Activated naive CD8-positive, alpha-beta T cell treated with anti-CD3 and anti-CD28 coated beads, Interleukin-2, amount 10 ng/mL, durations not matched to agents 7 days and 5 days (primary cell): ENCODE measurements at places on chromosomes 12 and 14. TPM values are rescaled to one million over a fixed set of nuclear protein-coding genes. Genes with fewer than 3 reads are reported as not detected.

The TAS2R19 gene
- 2.1 TPM for total RNA-seq

- no peak for DNase-seq
These were observed 106.3 kb downstream of the SPTSSA start for GRCh38 chr14:34355584-34356263.

DNA sequence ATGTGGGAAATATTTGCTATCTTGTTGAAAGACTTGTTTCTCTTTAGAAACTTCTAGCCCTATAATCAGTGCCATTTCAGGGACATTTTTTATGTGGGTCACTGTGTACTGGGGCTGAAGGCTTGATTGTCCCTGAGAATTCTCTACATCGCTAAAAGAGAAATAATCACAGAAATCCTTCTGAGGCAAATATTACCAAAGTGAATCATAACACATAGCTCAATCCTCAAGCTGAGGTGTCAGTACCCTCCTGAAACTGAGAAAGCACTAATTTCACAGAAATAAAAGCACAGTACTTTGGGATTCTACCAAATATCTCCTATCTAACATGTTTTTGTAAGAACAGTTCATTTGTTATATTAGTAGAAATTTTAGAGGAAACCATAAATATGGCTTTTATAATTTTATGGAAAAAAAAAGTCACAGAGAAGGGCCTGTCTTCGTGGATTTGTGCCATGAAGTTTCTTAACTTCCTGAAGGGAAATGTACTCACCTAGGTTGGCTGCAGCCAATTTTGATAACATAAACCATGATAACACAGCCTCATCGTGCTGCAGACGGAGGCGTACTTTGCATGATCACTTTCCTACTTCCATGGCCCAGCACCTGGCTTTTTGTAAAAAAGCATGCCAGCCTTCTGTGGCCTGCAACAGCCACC lies 163.7 kb upstream of the HIF1A start:
- DNase-seq: no peak

GRCh38 chr12:53781228-53781801 lies 29.5 kb upstream of the CISTR start:
- DNase-seq: no peak

The CLEC4E gene
- total RNA-seq: not detected

The NTF3 gene
- not detected for total RNA-seq

The KRT78 gene
- total RNA-seq: not detected

The GLT8D2 gene
- not detected for total RNA-seq

GRCh38 chr14:53850714-53851296 lies 105.8 kb downstream of the BMP4 start:
- no peak for DNase-seq

DNA sequence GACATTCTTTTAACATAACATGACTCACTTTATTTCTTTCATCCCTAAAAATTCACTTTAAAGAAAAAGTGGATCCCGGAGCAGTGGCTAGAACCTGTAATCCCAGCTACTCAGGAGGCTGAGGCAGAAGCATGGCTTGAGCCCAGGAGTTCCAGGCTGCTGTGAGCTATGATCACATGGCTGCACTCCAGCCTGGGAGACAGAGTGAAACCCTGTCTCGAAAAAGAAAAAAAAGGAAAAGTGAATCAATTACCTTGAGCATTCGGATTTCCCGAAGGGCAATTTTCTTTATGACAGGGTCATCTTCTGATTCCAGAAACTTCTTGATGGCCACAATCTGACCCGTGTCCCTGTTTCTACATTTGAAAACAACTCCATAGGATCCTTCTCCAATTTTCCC lies 1.2 kb downstream of the CDKL1 start:
- no peak for DNase-seq

GRCh38 chr14:104799244-104800014 lies 1.5 kb upstream of the ZBTB42 start:
- DNase-seq: no peak

GRCh38 chr12:22624548-22624869 lies 462 bp upstream of the ETNK1 start:
- no peak for DNase-seq

GRCh38 chr12:2998789-2999264 lies 39.6 kb downstream of the TEAD4 start:
- no peak for DNase-seq

DNA sequence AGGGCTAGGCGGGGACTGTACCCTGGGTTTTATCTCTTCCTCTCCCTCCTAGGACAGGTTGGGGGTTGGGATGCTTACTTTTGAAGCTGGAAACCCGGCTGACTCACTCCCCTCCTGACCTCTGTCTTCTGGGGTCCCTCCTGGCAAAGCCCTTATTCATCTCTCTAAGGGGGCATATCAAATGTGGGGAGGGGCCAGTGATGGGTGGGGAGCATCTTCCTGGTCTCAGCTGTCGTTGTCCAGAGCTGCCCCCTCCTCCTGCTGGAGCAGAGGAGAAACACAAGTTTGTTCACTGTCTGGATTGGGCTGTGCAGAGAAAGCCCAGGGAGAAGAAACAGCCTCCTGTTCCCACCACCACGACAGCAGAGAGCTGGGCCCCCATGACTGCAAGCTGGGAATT lies 85.8 kb downstream of the TNFAIP2 start:
- DNase-seq: no peak

GRCh38 chr12:33676866-33677265 lies 237.2 kb upstream of the SYT10 start:
- DNase-seq: no peak

The ORAI1 gene
- total RNA-seq: 60.1 TPM

- no peak for DNase-seq
These were observed 101.1 kb downstream of the RGS6 start for GRCh38 chr14:72033365-72033764.
